ENCODE measurements at places on chromosomes 3 and 15.
A peak's percentile ranks its signal among the peaks of the same experiment; 100 is the strongest.

- DNase-seq: peak; percentile 68
- H3K36me3 ChIP-seq: no peaks in the 10 kb centered on the region
- no peaks in the 10 kb centered on the region for H3K4me1 ChIP-seq
- no peak overlapping the region for H3K4me3 ChIP-seq
Observed at GRCh38 chr3:172391592-172392302, 56.5 kb downstream of the GHSR start.

DNA sequence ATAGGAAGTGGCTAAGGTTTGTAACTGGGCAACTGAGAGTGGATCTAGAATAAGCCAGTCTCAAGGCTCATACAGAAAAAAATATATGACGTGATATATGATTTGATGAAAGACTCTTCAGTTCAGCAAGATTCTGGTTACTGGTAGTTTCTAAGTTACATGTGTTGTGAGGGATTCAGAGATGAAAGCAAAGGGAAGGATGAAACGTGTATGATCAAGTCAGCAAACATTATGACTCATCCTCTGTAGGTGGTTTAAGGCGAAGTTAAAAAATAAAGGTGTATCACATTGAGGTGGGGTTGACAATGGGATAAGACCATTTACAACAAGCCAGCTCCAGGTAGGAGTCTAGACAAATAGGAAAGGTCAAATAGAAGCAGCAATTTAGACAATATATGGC lies 16.2 kb downstream of the TERC start:
- DNase-seq: no peak
- no peaks in the 10 kb centered on the region for H3K36me3 ChIP-seq
- H3K4me1 ChIP-seq: no peaks in the 10 kb centered on the region
- no peak overlapping the region for H3K27ac ChIP-seq

DNA sequence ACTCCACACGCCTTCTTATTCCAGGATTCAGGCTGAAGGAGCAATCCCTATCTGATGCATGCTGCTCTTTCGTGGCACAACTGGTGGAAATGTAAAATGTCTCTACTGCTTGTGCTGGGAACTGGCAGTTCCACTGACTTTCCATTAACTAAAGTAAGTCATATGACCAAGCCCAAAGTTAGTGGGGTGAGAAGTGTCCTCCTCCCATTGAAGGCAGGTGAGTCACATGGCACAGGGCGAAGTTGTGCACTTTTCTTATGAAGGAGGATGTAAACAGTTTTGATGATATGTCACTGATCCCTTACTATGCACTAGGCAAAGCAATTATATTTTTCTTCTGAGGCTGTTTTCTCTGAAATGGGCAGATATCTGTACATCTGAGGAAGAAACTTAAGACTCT lies 51.6 kb downstream of the SLC7A14 start:
- no peak overlapping the region for H3K27ac ChIP-seq
- H3K4me3 ChIP-seq: no peak overlapping the region
- H3K4me1 ChIP-seq: no peaks in the 10 kb centered on the region
- no peak for DNase-seq

- no peak overlapping the region for H3K4me3 ChIP-seq
- H3K36me3 ChIP-seq: no peaks in the 10 kb centered on the region
- no peaks in the 10 kb centered on the region for H3K27me3 ChIP-seq
- H3K4me1 ChIP-seq: peaks cover 28% of the 10 kb centered on the region
- peak; percentile 66 for DNase-seq
- H3K27ac ChIP-seq: no peak overlapping the region
Observed at GRCh38 chr3:73453666-73454065, 171.1 kb downstream of the PDZRN3 start.

- H3K27ac ChIP-seq: no peak overlapping the region
- H3K4me3 ChIP-seq: no peak overlapping the region
- peaks cover 13% of the 10 kb centered on the region for H3K36me3 ChIP-seq
Observed at GRCh38 chr3:170098753-170099152, 61.0 kb downstream of the GPR160 start.

- H3K27me3 ChIP-seq: no peaks in the 10 kb centered on the region
- H3K27ac ChIP-seq: no peak overlapping the region
- H3K36me3 ChIP-seq: no peaks in the 10 kb centered on the region
- DNase-seq: no peak
- no peaks in the 10 kb centered on the region for H3K4me1 ChIP-seq
- no peak overlapping the region for H3K4me3 ChIP-seq
Observed at GRCh38 chr3:167983583-167983982, 112.1 kb downstream of the GOLIM4 start.

DNA sequence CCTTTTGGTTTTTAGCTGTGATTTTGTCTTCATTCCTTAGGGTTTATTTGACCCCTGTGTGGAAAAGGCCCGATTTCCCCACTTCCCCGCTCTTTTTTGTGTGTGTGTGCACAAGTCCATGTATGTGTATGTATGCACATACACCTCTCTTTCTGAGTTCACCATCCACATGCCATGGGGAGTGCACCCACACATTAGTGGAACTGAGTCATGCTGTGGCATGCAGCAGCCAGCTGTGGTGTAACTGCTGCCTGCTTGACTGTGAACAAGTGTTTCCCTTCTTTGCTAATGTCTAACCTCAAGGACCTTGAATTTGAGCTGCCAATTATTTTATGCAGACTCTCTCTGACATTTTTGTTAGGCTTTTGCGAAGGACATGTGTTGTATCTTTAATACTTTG lies 434.9 kb upstream of the TPM1 start:
- no peaks in the 10 kb centered on the region for H3K4me1 ChIP-seq
- H3K27me3 ChIP-seq: no peaks in the 10 kb centered on the region
- DNase-seq: no peak
- no peak overlapping the region for H3K4me3 ChIP-seq

DNA sequence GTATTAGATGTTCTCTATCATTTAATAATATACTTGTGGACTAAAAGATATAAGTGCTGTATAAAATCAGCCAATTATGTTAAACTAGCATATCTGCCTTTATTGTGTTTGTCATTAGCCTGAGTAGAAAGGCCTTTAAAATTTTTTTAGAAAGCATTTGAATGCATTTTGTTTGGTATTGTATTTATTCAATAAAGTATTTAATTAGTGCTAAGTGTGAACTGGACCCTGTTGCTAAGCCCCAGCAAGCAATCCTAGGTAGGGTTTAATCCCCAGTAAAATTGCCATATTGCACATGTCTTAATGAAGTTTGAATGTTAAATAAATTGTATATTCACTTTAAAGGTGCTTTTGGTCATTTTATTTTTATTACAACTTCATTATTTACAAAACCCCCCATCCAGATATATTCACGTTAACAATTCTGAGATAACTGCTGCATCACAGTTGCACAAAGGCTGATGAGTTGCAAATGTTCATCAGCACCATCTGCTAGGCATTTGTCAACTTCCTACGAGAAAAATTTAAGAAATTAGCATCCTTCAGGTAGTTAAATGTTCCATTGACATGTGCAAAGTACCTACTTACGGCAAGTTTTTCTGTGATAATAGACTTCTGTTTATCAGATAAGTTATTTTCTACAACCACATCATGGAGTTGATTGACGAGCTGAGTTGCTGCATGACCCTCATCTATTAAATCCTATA lies 6.3 kb downstream of the EIF4A2 start:
- H3K27me3 ChIP-seq: no peaks in the 10 kb centered on the region
- peaks cover 50% of the 10 kb centered on the region for H3K36me3 ChIP-seq
- H3K4me3 ChIP-seq: no peak overlapping the region
- DNase-seq: no peak

DNA sequence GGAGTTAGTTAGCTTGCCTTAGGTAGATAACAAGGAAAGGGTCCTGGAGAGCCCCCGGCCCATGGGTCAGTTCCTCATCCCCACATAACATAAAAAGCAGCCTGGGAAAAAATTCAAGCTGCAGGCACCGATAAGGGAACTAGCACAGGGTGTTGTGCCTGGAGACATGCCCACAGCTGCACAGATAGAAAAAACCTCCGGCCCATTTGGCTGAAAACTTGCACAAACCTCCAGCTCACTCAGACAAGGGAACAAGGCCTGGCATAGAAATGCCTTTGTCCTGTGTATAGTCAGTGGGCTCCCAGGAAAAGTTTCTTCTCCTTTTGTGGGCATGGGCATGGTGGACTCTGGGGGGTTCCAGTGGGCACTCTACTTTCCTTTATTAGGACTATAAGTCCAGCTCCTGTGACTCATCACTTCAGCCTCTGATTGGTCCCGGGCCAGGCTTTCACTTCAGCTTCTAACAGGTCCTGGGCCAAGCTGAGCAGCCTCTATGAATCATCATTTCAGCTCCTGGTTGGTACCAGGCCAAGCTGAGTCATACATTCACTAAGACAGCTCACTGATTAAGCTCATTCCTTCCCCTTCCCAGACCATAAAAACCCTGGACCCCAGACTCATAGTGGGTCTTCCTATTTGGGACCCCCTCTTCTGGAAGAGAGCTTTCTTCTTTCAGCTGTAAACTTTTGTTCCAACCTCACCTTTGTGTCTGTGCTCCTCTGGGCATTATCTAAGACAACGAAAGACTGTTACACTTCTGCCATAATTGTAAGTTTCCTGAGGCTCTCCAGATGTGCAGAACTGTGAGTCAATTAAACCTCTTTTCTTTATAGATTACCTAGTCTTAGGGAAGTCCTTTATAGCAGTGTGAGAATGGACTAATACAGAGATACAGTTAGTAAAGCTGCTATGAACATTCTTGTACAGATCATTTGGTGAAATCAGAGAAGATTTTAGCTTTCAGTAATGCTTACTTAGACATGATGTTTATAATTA lies 348.0 kb upstream of the DPPA4 start:
- no peak overlapping the region for H3K4me3 ChIP-seq
- H3K27me3 ChIP-seq: no peaks in the 10 kb centered on the region

DNA sequence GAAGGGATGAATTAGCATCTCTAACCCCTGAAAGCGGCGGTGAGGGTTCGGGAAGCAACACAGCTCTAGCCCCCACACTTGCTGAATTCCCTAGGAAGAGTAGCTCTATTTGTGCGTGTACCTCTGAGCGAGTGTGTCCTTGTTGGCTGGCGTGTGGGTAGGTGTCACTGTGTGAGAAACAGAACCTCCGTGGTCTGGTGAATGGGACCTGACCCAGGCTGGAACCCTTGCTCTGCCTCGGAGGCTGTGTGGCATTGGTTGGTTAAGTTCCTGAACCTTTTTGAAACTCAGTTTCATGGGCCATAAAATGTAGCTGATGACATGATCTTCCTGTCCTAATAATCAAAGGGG lies 414 bp upstream of the TMEM115 start:
- H3K4me3 ChIP-seq: peak overlapping the region; percentile 45
- peaks cover 8% of the 10 kb centered on the region for H3K36me3 ChIP-seq
- no peak overlapping the region for H3K27ac ChIP-seq
- no peaks in the 10 kb centered on the region for H3K4me1 ChIP-seq
- no peak for DNase-seq

GRCh38 chr15:90729261-90729660 lies 12.1 kb downstream of the BLM start:
- H3K27me3 ChIP-seq: no peaks in the 10 kb centered on the region
- H3K36me3 ChIP-seq: no peaks in the 10 kb centered on the region

DNA sequence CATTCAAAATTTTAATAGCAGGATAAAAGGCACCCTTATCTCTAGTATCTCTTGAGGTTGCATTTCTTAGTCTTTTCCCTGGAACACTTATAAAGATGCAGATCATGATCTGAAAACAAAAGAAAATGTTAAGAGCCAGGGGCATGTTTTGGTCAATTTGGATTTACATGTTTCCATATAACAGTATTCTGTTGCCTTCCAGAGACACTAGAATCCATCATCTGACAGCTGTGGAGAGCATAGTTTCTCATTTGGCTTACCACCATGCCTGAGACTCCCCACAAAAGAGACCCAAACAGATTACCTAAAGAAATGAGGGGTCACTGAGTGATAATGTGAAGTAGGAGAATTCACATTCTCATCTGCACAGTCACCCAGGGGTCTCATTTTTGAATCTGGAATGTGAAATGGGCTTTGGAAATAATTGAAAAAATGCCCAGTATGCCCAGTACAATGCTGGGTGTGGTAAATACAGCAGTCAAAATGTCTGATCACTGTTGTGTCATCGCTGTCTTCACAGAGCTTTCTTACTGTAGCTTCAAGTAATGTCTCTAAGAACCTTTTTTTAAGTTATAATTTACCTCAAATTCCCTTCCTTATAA lies 79.9 kb upstream of the ZBTB20 start:
- DNase-seq: no peak
- no peak overlapping the region for H3K27ac ChIP-seq
- no peaks in the 10 kb centered on the region for H3K4me1 ChIP-seq
- no peaks in the 10 kb centered on the region for H3K27me3 ChIP-seq
- no peaks in the 10 kb centered on the region for H3K36me3 ChIP-seq

- no peaks in the 10 kb centered on the region for H3K4me1 ChIP-seq
- no peaks in the 10 kb centered on the region for H3K36me3 ChIP-seq
- DNase-seq: no peak
- H3K4me3 ChIP-seq: no peak overlapping the region
- H3K27me3 ChIP-seq: no peaks in the 10 kb centered on the region
- no peak overlapping the region for H3K27ac ChIP-seq
Observed at GRCh38 chr3:63199606-63200005, 78.5 kb upstream of the SYNPR start.

Data from kidney (tissue), 22 donors.